Hepatocyte (in vitro differentiated cells): ENCODE measurements at places on chromosomes 4 and X.
A peak's percentile ranks its signal among the peaks of the same experiment; 100 is the strongest.

DNA sequence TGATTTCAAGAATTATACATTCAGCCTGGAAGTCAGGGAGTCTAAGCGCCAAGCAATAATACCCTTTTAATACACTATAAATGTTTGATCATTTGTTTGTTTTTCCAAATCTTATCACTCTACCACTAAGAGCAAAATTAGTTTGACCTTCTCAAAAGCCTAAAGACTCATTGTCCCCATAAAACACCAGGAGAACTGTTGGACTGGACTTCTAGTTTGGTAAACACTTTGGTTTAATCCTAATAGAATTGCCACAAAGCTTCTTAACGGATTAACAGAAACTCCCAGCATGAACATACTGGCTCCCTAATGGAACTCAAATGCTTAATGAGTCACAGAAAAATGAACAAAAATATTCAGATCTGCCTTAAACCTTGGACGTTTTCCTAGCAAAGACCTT is 34.9 kb downstream of the SYTL5 start:
- DNase-seq, result no peak

GRCh38 chr4:68892861-68893260 is 58.7 kb downstream of the UGT2A3 start:
- no peak for DNase-seq

- no peak for DNase-seq
These were observed 218.1 kb downstream of the TLL1 start for GRCh38 chr4:166091146-166091545.

DNA sequence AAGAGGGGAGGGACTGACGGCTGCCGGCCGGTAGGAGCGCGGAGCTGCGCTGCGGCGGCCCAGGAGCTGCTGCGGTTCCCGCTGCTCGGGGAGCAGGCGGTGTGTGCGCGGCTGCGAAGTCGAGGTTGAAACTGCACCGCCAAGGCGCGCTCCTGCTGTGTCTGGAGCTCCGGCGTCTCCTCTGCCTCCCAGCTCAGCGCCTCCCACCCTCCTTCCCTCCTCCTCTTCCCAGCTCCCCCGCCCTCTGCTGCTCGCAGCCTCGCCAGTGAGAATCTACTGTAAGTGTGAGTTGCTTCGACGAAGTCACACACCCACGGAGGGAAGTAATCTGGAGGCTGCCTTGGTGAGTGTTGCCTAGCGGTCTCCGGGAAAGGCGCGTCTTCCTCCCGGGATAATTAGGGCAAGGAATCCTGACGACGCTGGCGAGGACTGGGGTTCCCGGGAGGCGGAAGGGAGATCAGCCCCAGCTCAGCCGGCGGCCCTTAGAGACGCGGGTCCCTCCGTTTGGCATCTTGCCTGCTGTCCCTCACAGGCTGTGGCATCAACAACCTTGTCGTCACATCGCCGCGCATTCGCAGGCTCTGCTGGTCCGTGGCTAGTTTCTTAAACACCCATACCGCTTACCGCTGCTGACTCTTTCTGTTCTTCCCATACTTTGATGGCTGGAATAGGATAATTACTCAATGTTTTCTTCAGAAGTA is at the start of gene EPHA5:
EPHA5 (minus strand) TSS at position 159 of the 701 bp plus-strand sequence. CDS start 747 bp downstream, outside the sequence.
- DNase-seq, result peak; percentile 79

DNA sequence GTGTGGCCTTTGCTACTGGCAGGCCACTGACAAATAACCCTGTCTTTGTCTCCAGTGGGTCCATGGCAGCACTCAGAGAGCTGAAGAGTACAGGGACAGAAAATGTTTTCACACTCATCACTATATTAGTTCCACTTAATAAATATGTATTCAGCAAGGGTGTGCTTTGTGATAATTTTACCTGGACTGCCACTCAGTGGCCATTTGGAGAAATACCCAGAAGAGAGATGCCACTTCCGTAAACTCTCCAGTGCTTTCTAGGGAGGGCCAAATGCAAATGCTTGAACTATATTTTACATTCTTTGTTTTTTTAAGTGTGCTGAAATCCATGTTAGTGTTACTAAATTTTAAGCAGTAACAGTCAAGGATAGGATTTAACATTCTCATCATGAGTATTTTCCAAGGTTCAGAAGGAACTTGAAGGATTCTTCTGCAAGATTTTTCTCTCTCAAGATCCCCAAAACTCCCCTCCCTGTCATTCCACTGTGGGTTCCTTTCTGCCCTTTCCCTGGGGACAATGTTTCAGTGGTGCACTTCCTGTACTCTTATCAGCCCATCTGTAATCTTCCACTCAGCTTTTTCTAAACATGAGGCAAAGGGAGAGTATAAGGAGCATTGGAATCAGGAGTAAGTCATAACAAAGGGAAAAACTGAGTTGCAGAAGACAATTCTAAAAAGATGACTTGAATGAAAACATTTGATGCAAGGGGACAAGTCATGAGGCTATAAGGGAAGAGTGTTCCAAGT is 46.0 kb downstream of the TFDP3 start:
- peak; percentile 40 for DNase-seq

- peak; percentile 68 for DNase-seq
These were observed 78.7 kb upstream of the DCLK2 start for GRCh38 chr4:149999485-150000074.

GRCh38 chr4:158080354-158080753 is 92.5 kb downstream of the GASK1B start:
- DNase-seq, result no peak

DNA sequence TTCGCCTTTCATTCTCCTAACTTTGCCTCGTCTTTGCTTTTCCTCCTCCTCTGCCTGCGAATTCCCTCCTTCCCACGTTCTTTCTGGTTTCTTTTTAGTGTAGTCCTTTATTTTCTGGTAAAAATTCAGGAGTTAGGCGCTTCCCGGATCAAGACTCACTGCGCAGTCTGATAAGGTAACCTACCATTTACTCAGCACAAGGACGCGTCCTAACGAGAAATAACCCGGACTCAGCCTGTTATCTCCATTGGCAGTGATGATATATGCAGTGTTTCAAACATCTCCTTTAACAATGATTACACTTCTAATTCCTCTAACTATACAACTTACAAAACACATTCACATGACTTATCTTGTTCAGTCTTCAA is 357 bp upstream of the ETNPPL start:
- DNase-seq, result no peak

GRCh38 chr4:23392860-23393458 is 496.9 kb downstream of the PPARGC1A start:
- no peak for DNase-seq

GRCh38 chr4:92012899-92013867 is 290.6 kb upstream of the GRID2 start:
- DNase-seq, result peak; percentile 52

- DNase-seq, result no peak
These were observed 14.6 kb downstream of the PSAPL1 start for GRCh38 chr4:7419961-7420660.

DNA sequence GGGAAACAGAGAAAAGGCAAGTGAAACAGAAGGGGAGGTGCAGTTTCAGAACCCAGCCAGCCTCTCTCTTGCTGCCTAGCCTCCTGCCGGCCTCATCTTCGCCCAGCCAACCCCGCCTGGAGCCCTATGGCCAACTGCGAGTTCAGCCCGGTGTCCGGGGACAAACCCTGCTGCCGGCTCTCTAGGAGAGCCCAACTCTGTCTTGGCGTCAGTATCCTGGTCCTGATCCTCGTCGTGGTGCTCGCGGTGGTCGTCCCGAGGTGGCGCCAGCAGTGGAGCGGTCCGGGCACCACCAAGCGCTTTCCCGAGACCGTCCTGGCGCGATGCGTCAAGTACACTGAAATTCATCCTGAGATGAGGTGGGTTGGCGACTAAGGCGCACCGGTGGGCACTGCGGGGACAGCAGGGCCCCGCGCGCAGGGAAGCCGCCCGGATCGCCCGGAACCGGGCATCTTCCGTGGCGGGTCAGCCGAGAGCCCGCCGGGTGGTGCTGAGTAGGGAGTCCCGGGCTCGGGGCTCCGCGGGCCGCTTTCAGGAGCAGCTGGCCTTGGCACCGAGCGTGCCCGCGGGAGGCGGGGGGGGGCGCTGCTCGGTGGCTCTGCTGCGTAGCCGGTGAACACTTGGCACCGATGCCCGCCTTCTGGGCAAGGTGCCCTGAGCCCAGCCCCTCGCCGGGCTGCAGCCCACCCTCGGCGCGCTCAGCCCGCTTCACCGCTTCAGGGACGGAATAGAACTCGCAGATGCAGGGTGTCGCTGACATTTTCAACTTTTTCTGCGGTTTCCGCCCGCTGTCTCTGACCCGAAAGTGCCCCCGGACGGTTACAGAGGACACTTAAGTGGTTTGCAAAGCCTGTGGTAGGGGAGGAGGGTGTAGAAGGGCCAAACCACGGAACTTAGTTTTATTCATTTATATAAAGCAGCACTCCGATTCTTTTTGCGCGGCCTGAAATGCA is at the start of gene CD38:
CD38 (plus strand) TSS at position 40 of the 953 bp plus-strand sequence; CDS start at position 127, 87 bp downstream.
- DNase-seq, result peak; percentile 18

GRCh38 chr4:97238956-97239666 is 904.2 kb downstream of the STPG2 start:
- no peak for DNase-seq

- peak; percentile 62 for DNase-seq
These were observed 8.2 kb upstream of the AFF1 start for GRCh38 chr4:86926435-86927086.

DNA sequence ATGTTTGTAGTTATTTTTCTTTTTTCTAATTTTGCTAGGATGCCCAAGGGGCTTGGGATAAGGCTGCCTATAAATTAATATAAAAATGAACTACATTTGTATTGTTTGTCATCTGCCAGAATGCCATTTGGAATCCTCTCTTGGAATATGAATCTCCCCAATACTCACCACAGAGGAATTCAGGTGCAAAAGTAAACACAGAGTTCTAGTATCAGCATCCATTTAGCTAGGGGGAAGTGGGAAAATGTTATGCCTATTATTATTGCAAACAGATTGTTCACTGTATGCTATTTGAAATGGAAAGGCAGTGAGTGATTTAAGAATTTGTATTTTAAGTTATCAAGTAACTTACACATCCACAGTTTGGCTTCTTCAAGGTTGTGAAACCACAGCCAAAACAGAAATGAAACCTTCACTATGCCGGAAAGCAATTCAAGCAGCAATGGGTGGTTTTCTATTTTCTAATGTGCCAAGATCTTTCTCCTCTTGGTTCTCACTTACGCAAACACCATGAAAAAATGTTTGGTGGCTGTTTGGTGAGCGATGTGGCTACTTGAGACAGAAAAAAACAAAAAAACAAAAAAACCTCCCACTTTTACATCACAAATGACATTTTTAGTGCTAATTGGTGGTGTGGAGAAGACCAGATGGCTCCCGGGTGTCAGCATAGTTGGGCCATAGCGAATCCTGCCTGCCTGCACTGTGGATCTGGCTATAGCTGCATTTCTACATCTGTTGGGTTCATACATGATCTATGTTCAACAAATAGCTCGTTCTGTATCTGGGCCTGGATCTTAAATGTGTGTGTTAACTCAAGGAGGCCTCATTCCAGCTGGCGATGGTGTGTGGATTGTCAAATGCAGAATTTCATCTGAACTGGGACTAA is 200.8 kb upstream of the GIMD1 start:
- no peak for DNase-seq

DNA sequence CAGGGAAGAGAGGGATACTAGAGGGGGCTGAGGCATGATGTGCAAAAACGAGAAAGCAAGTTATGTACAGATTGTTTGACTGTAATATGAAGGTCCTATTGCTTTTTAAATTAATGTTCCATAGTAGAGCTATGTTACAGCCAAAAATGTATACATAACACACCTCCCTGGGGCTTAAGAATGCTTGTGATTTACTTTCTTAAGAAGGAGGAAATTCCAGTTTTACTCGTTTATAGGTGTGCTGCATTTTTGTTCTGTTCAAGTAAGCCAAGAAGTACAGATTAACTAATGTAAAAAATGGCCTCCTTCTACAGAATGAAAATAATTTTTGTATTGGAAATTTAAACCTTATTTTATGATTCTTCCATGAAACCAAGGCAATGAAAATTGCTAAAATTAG is 614.4 kb upstream of the NR3C2 start:
- DNase-seq, result peak; percentile 20

GRCh38 chr4:148447681-148448080 is 5.5 kb upstream of the NR3C2 start:
- no peak for DNase-seq

DNA sequence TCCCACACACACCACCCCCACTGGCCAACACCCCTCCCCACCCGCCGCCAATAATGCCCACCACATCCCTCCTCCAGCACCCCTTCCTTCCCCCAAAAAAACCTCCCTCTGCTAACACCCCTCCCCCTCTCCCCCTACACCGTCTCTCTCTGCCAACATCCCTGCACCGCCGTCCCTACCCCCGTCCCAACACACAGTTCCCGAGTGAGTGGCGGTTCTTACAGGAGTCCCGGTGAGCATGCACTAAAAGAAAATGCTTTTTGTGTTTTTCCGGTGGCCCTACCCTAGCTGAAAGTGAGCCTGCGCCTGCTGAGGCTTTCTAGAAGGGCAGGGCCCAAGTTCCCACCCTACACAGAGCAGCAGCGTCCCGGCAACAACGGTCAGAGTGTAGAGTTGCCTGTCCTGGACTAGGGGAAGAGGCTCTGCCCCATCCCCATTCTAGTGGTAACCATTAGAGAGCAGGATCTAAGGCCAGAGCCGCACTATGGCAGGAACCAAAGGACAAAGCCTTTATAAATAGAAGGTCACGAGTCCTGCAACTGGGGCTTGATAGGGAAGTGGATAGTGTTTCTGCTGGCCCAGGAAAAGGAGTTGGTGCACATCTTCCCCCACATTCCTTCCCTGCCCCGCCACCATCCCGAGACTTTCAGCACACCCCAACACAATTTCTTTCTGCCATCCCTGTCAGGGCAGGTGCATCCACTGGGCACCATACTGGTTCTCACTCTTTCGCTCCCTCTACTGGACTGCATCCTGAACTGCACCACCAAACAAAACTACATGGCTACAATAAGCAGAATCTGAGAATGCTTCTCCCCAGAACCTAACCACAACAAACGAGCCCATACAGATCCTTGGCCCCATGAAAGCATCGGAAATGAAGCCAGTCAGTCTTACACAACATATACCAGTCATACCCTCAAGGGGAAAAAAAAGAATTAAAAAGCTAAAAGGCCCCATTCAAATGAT is 78.1 kb upstream of the PAGE3 start:
- no peak for DNase-seq

GRCh38 chr4:176478076-176478475 is 158.3 kb downstream of the SPCS3 start:
- no peak for DNase-seq

DNA sequence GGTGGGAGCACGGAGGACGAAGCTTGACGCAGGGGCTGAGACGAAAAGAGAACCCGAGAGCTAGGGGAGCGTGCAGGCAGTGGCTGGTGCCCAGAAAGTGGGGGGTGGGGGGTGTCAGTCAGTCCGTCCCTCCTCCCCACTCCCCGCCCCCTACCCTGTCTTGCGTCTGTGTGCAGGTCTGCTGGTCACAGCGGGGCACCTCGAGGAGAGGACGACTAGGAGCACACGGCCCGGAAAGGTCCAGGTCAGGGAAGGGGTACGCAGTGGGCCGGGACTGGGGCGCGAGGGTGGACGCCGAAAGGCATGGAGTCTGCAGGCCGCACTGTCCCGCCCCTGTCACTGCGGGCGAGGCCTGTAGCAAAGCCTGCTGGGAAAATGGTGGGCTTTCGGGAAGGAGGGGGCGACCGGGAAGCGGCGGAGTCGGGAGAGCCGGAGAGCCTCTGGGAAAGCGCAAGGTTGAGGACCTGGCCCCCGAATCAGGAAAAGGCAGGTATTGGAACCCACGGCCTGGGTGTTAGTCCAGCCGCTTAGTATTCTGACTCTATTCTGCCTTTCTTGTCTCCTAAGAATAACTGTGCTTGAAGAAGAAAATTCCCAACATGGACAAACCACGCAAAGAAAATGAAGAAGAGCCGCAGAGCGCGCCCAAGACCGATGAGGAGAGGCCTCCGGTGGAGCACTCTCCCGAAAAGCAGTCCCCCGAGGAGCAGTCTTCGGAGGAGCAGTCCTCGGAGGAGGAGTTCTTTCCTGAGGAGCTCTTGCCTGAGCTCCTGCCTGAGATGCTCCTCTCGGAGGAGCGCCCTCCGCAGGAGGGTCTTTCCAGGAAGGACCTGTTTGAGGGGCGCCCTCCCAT is 769 bp downstream of the TCEAL1 start:
- peak; percentile 89 for DNase-seq
